CD4-positive, alpha-beta T cell treated with Interleukin-2 at 100 ng/mL for 4 hours (primary cell): ENCODE measurements at places on chromosomes 16 and 17.

GRCh38 chr17:77467521-77467920 lies 326.8 kb downstream of the SEC14L1 start:
- DNase-seq, result no peak

DNA sequence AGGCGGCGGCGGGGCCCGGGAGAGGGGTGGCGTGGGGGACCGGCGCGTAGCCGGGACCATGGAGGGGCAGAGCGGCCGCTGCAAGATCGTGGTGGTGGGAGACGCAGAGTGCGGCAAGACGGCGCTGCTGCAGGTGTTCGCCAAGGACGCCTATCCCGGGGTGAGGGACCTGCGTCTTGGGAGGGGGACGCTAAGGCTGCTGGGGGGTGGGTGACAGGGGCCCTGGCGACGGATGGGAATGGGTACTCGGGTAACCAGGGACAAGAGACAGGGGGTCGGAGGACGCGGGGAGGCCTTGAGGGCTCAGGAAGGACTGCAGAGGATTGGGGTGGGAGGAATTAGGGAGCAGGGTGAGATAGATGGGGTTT lies 243 bp downstream of the RND2 start:
- DNase-seq, result no peak

GRCh38 chr17:48294020-48294805 lies 135.8 kb downstream of the SKAP1 start:
- DNase-seq, result peak; percentile 36

DNA sequence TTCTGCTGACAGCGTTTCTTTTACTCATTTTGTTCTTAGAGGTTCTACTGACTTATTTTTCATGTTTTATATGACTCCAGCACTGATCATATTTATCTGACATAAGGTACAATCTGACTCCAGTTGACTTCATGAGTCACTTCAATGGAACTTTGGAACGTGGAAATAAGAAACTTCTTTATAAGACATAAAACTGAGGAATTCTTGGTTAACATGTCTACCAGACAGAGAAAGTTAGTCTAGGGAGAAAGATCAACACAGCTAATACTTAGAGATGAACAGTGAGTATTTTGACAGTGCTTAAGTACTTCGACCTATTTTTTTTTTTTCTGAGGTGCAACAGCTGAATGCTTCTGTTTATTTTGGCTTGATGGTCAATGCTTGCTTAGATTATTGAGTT lies 679.5 kb downstream of the KCNJ2 start:
- DNase-seq, result no peak

DNA sequence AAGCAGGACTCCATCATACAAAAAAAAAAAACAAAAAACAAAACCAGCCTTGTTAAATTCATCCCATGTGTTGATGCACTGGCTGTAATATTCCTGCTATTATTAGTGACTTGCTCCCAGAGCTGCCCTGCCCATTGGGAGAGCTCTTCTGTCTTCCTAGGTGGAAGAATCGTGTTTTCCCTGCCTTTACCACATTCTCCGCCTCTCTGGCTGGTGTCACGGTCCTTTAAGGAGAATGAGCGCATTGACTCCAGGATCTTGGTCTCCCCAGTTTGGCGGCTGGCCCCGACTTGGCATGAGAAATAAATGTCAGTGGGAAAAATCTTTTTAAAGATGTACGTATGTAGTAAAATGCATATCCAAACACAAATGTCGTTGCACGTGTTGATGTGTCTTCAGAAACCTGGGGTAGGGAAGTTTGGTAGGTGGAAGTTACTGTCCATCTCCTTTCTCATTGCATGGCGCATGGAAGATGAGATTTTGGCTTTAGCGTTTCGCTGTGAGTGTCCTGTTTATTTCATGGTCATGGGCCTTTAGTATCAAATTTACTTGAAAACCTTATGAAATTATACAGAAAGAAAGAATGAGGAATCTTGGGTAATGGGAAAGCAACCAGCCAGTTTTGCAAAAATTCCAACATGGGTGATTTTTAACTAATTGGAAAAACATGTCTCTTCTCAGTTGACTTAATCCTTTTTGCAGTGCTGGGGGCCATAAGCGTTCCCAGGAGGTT lies 15.5 kb downstream of the RMI2 start:
- no peak for DNase-seq

GRCh38 chr17:80931421-80932265 lies 60.0 kb upstream of the CHMP6 start:
- DNase-seq, result no peak

DNA sequence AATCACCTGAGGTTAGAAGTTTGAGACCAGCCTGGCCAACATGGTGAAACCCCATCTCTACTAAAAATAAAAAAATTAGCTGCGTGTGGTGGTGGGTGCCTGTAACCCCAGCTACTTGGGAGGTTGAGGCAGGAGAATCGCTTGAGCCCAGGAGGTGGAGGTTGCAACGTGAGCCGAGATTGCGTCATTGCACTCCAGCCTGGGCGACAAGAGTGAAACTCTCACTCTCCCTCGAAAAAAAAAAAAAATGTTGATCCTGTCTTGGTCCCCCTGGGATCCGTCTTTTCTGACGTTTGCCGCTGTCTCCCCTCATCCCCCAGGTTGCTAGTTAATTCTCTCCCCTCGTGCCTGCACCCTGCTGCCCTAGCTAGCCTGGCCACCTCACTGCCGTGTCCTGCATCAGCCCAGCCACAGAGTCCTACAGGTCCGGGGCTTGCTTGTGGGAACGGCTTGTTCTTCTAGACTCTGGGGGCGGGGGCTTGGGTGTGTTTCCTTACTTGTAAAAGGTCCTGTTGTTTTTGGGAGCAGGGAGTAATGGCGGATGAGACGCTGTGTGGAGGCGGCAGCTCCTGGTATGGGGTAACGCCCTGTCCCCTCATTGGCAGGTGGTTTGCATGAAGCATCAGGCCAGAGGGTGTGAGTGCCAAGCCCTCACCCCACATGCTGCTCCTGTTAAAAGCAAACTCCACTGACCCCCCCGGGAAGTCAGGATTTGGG lies 44.6 kb downstream of the PGS1 start:
- no peak for DNase-seq

DNA sequence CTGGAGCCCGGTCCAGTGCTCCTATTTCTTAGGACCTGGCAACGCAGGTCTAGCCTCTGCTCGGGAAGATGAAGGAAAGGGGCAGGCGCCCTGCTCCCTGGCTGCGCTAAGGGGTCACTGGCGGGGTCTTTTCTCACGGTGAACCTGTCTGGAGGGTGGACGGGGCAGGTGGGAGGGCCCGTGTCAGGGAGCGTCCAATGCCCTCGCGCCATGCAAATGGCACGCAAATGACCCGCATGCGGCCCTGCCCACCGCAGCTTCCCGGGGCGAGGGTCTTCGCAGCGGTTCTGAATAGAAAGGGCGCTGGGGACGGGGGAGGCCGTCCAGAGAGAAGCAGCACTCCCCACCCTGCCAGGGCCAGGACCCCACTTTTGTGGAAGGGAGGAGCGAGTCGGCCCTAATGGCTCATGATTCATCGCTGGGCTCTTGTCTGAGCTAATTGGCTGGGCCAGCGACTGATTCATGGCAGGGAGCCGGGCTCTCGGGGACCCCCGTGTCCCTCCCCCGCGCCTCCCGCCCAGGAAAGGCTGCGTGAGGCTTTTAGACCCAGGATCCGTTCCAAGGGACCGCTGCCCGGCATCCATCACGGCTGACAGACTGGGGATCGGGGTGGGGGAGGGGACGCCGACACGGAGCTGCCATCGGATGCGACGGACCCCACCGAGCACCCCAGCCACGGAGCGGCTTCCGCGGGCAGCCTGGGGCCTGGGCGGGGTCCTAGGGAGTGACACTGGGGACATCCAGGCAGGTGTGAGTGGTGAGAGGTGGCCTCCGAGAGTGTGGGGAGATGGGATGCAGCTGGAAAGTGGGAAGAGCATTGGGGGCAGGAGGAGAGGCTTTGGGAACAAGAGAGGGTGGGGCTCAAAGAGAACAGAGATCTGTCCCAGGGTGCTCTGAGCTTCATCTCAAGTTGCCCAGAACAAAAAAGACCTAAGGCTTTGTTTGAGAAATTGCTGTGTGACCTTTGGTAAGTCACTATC lies 25.0 kb upstream of the NGFR start:
- DNase-seq, result no peak

DNA sequence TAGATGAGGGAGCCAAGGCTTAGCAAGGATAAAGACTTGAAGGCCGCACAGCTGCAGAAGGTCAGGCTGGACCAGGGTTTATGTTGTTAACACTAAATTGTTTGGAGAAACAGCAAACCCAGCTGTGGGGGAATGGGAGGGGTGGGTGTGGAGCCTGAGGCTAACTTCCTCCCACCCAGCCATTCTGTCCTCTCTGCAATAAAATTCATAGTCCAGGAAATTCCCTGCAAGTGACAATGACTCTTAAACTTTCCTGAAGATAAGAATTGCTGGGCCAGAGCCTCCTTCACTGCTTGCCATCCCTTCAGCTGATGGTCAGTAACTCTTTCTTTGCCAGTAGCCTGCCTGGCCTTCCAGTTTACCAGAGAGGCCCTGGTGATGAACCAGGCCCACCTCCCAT lies 19.4 kb upstream of the ATP5MC1 start:
- no peak for DNase-seq

GRCh38 chr17:59375857-59376256 lies 44.4 kb downstream of the YPEL2 start:
- no peak for DNase-seq

- DNase-seq, result no peak
Observed at GRCh38 chr16:64654178-64654577, 467.7 kb downstream of the CDH11 start.

DNA sequence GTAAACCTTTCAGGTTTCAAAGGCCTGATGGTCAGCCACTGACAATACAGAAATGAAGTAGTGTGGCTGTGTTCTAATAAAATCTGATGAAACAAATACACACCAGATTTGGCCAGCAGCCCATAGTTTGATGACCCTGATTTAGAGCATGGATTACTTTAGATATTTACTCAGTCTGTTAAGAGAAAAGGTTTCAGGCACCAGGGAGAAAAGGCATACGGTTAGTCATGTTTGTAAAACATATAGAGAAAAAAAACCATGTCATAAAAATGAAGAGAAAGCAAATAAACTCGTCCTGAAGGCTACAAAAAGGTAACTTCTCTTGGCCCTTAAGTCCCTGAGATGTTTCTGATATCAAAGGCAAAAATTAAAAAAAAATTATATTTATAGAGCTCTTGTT lies 112.1 kb downstream of the ADAMTS18 start:
- DNase-seq, result no peak

- no peak for DNase-seq
Observed at GRCh38 chr16:77759821-77760220, 28.5 kb upstream of the VAT1L start.

GRCh38 chr16:10850478-10850850 lies 26.5 kb upstream of the CIITA start:
- no peak for DNase-seq

- no peak for DNase-seq
Observed at GRCh38 chr16:86621966-86622365, 43.6 kb downstream of the FOXL1 start.

DNA sequence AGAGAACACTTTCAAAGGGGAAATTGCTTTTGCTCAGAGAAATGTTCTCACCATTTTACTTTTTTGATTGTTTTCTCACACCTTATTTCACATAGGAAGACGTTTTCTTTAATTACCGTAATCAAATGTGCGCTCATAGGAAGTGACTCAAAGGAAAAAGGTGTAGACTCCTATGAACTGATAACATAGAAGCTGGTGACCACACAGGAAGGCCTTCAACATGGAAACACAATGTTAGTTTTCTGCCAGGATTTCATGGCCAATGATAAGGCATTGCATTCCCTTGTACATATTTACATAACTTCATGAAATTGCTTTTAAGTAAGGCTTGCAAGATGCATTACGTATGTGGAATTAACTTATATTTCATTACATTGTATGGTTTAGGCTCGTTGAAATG lies 40.9 kb upstream of the KCNJ16 start:
- no peak for DNase-seq

- no peak for DNase-seq
Observed at GRCh38 chr16:30444231-30445148, 1.2 kb downstream of the SEPHS2 start.

- DNase-seq, result no peak
Observed at GRCh38 chr17:79089720-79090442, 15.3 kb downstream of the ENGASE start.

DNA sequence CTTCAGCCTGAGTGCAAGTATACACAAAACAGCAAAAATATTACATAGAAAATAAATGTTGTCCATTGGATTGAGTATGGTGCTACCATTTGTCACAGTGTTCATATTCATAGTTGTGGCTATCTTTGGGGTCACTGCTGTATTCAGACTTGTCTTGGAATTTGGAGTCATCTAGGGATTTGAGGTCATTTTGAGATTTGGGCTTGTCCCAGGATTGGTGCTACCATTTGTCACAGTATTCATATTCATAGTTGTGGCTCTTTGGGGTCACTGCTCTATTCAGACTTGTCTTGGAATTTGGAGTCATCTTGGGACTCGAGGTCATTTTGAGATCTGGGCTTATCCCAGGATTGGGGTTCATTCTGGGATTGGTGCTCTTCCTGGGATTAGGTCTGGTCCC lies 24.8 kb downstream of the OMG start:
- no peak for DNase-seq

- no peak for DNase-seq
Observed at GRCh38 chr17:8643855-8644506, 13.5 kb upstream of the MYH10 start.

DNA sequence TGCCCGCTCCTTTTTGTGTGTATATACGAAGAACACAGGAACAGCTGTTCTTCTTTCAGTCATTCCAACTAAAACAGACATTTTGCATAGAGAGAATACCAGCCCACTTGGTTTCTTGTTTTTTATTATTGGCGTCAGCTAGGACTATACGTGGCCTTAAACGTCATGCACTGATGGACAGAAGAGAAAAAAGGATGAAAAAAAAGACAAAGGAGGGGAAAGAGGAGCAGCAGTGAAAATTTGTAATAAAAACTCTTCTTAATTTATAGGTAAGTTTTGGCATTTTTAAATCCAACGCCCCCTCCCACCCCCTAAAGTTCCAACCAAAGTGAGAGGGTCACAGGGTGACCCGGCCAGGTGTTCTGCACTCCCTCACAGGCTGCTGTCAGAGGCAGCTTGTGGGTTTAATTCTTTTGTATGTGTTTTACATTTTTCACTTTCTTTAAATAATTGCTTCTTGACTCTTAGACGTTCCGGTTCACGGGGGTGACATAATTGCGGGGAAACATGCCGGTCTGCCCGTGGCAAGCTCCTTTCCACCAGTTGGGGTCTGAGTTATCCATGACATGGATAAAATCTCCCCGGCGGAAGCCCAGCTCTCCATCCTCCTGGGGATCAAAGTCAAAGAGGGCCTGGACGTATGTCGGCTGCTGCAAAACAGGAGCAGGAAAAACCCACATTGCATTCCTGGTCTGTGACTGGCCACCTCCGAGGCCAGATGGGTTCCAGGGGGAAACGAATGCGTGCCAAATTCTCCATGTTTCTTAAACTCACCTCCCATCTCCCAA lies 30.9 kb upstream of the SLC25A19 start:
- no peak for DNase-seq

DNA sequence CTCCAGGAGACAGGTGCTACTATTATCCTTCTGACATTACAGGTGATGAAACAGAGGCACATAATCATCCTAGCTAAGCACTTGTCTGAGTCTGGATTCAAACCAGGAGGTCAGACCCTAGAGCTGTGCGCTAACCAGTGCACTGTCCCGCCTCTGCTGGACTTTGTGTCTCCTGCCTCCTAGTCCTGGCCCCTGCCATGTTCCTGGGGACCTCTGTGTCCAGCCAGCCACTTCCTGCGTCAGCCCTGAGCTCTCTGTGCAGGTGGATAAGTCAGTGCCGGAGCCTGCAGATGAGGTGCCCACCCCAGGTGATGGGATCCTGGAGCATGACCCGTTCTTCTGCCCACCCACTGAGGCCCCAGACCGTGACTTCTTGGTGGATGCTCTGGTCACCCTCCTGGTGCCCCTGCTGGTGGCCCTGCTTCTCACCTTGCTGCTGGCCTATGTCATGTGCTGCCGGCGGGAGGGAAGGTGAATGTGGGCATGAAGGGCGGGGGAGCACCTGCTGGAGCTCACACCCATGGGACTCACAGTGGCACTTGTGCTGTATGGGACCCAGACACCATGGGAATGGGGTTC lies 4.2 kb downstream of the SGCA start:
- DNase-seq, result no peak
